CD4-positive, CD25-positive, alpha-beta regulatory T cell (primary cell): ENCODE measurements at places on chromosomes 16 and 17. TPM values are rescaled to one million over a fixed set of nuclear protein-coding genes. Genes with fewer than 3 reads are reported as not detected.

- no peak for DNase-seq
Observed at GRCh38 chr16:16778332-16778731, 399.4 kb downstream of the NPIPA7 start.

DNA sequence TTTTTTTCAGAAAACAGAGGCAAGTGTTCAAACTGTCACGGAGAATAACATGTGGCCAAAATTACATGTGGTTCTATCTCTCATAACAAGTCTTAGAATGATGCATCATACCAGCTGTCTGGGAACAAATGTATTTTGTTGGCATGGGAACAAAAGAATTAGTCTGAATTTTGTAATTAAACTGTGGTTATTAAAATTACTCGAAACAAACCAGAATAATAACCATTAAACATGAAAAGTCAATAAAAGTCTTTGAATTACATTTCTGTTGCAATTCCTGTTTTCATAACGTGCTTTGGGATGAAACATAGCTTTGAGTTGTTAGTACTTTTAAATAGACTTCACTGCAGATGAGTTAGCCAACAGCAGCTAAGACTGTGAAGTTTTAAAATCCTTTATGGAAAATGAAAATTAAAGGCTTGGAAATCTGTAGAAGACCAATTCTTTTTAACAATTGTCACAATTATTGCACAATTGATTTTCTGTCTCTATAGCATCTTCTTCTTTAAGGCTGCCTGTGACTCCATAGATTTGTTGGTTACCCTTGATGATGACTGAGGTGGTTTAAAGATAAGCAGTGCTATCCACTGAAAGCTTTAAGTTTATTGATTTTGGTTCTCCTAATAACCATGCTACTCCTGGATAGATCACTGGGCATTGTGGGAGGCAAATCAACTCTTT lies 117.9 kb upstream of the AXIN2 start:
- DNase-seq: no peak

DNA sequence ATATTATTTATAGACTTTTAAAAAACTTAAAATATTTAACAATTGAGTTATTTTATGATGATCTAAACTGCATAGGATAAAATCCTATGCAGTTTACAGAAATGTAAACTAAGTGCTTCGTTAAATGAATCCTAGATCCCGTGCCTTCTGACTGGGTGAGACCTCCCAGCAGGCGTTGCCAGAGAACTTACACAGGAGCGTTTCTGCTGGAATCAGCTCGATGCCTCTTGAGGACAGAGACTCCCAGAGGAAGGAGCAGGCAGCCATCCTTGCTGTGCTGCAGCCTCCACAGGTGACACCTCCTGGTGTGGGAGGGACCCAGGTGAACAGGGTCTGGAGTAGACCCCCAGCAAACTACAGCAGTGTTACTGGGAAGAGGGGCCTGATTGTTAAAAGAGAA lies 160.4 kb downstream of the WWOX start:
- DNase-seq: no peak

DNA sequence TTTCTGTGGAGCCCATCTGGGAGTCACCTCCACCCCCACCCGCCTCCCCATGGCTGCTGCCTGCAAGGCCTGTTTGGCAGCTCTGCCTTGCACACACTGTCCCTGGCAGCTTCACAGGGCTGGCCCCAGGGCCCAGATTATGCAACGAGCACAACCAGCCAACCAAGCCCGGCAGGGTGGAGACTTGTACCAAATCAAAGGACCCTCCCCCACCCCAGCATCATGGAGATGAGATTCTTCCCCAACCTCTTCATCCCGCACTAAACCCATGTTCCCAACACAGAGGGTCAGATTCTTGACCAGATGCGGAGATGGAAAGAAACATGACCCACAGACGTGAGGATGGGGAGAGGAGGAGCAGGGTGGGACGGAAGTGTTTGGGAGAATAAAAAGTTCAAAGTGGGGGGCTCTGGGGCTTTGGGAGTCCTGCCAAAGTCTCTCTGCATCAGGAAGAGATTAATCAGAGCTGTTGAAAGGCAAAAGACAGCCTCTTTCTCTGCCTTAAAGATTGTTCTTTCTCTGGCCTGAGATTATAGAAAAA lies 3.8 kb downstream of the SMARCD2 start:
- DNase-seq: no peak

GRCh38 chr17:82964851-82965341 lies 114.5 kb upstream of the METRNL start:
- DNase-seq: no peak

GRCh38 chr17:3796822-3797170 lies 4.2 kb downstream of the ITGAE start:
- DNase-seq: no peak

DNA sequence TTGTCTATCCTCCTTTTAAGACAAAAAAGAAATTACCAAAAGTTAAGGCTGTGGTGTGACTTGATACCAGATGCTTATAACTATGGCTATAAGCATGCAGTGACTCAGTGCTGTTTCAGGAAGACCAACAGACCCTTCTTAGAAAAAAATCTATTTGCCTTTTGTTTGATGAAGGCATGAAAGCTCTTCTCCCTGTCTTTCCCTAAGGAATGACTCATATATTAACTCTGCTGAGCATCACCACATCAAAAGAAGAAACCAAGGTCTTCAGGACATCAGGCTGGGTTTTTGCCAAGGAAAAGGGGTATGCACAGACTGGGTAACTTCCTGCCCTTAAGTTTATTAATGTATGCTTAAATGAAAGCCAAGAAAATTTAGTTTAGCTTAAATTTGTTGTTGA lies 47.1 kb downstream of the VMP1 start:
- DNase-seq: no peak

DNA sequence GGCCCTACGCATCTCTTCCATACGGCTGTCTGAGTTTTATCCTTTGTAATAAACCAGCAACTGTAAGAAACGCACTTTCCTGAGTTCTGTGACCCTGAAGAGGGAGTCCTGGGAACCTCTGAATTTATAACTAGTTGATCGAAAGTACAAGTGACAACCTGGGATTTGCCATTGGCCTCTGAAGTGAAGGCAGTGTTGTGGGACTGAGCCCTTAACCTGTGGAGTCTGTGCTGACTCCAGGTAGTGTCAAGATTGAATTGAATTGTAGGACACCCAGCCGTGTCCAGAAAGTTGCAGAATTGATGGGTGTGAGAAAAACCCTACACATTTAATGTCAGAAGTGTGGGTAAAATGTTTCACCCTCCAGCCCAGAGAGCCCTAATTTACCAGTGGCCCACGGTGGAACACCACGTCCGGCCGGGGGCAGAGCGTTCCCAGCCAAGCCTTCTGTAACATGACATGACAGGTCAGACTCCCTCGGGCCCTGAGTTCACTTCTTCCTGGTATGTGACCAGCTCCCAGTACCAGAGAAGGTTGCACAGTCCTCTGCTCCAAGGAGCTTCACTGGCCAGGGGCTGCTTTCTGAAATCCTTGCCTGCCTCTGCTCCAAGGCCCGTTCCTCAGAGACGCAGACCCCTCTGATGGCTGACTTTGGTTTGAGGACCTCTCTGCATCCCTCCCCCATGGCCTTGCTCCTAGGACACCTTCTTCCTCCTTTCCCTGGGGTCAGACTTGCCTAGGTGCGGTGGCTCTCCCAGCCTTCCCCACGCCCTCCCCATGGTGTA lies 1.5 kb downstream of the GAA start:
- no peak for DNase-seq

DNA sequence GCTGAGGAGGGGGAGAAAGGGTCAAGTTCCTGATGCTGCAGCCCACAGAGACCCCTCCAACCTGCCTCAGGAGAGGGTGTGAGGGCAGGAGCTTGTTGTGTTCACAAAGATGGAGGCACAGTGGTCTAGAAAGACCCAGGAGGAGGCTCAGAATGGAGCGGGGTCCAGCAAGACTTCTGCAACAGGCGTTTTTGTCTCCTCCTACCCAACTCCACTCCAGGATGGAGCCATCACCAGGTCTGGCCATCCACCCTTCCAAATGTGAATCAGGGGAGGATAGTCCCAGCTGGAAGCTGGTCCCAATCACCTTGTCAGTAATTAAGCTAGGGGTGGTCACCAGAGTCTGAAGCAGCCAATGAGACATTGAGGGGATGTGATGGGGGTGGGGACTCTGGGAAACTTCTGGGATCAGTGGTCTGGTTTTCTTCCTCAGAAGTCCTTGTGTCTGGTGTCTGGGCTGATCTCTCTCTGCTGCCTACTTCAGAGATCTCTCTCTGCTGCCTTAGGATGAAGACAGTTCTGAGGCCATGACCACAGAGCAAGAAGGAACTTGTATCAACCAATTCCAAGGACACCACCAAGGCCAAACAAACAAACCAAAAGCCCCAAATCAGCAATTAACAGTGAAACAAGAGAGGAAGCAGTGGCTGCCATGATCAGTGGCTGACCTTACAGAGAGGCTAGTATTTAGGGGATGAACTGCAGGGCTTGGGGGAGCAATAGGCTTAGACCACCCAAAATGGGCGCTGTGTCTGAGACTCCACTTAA lies 14.5 kb downstream of the CD300LB start:
- no peak for DNase-seq

- no peak for DNase-seq
Observed at GRCh38 chr16:49834531-49835151, 21.3 kb downstream of the ZNF423 start.

- no peak for DNase-seq
Observed at GRCh38 chr17:36132421-36132831, 28.8 kb downstream of the CCL4 start.

DNA sequence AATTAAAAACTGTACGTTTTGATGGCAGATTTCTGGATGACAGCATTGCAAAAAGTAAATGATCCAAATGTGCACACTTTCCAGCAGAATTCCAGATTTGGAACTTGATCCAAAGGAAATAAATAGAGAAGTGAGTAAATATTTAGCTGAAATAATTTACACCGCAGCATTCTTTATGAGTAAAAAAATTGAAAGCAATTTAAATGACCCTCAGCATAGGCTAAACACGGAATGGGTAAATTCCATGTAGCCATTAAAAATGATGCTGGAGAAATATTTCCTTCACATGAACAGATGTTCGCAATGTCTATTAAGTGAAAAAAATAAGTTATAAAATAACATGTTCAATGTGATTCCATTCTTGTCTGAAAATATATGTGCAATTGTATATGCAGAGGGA lies 424.8 kb downstream of the HS3ST3B1 start:
- no peak for DNase-seq

GRCh38 chr16:27759301-27759871 lies 209.4 kb downstream of the KATNIP start:
- DNase-seq: no peak

DNA sequence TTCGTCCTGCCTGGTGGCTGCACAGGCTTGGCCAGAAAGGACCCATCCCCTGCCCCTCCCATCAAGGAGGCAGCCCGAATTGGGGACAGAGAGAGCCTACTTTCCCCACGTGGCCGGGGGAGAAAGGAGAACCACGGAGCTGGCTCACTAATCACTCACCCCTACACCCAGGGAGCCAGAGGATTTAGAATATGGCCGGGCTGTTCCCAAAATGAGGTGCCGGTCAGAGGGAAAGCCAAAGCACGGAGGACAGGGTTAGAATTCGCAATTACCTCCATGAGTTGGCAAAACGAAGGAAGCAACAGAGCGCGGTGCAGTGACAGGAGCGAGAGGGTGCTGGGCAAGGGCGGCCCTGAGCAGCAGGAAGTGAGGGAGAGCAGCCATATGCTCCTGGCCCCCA lies 33.1 kb downstream of the SHISA6 start:
- DNase-seq: no peak

DNA sequence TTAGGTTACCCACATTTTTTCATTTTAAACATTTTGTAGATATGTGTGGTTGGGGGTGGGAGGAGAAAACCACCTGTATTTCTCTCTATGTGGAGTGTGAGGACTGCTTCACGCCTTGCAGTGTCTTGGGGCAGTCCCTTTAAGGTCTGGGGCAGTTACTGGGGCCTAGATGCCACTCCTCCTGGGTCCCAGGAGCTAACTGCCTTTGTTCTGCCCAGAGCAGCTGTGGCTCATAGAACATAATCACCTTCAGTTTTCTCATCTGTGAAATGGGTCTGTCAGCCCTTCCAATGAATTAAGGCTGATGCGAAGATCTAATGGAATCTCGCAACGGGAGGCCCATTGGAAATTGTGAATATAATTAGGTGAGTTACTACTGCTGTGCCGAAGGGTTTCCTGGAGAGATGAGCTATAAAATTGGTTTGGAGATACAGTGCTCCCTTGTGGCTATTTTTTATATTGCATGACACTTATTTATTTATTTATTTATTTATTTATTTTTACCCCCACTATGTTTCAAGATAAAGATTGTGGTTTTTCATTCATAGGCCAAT lies 22.9 kb downstream of the DHRS7C start:
- no peak for DNase-seq

- peak; percentile 98 for DNase-seq
Observed at GRCh38 chr16:21599122-21600030, at the start of gene METTL9. Gene METTL9, plus strand, starts transcription at chr16:21599577. Its CDS starts 157 bp downstream, at chr16:21599734.

DNA sequence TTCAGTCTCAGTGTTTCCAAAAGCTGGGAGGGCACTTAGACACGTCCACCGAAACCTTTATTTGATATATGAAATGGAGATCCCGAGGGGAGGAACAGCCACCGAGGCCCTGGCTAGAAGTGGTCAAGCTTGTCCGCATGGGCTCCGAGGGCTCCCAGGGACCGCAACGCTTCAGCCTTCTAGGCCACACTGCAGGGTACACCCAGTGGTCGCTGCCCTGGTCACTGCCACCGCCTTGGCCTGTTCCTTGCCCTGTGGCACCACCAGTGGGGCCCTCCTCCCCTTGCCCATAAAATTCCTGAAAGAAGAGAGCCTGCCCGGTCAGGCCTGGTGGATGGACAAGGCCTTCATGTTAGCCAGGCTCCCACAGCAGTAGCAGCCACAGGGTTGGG lies 43.8 kb upstream of the SMPD3 start:
- DNase-seq: no peak

DNA sequence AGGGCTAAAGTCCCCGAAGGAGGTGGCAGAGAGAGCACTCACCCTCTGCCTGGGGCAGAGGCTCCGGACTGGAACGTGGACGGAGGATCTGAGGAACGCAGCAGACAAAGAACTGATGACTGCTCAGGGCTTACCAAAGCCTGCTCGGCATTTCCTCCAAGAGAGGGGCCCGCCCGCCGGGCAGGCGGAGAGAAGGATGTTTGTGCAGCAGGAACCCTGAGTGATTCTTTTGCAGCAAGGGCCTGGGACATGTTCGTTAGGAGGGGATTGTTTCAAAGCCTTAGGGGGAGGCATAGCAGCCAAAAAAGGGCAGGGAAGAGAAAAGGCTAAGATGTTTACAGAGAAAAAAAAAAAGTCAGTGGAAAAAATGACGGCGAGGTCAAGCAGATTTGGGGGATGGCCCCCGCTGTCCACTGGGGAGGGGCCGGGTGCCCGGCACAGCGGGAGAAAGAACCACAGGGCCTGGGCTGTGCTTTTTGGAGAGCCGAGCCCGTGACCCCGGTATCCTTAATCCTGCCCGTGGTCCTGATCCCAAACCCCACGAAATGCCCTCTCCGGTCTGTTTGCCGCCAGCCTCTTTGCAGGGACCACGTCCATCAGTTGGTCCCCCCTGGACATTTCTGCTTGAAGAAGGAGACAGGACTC lies 129.3 kb downstream of the NTN1 start:
- no peak for DNase-seq

GRCh38 chr16:85652431-85653221 lies 36.1 kb downstream of the GINS2 start:
- DNase-seq: peak; percentile 6

CUEDC1 gene
- polyA plus RNA-seq: not detected

GGNBP2 gene
- 59.6 TPM for polyA plus RNA-seq

CA4 gene
- not detected for polyA plus RNA-seq

HOXB8 gene
- not detected for polyA plus RNA-seq

DBNDD1 gene
- 2.0 TPM for polyA plus RNA-seq

GRIN2A gene
- polyA plus RNA-seq: not detected

HSD17B1 gene
- 0.30 TPM for polyA plus RNA-seq

TBKBP1 gene
- 0.11 TPM for polyA plus RNA-seq

SRCAP gene
- 9.4 TPM for polyA plus RNA-seq

HS3ST3A1 gene
- 7.4 TPM for polyA plus RNA-seq

TTLL6 gene
- not detected for polyA plus RNA-seq

GRAPL gene
- polyA plus RNA-seq: 0.80 TPM

TLCD2 gene
- 0.17 TPM for polyA plus RNA-seq

MT4 gene
- not detected for polyA plus RNA-seq
